Sigmoid colon (tissue), 7 donors: ENCODE measurements at places on chromosomes 11 and 22. TPM values are rescaled to one million over a fixed set of nuclear protein-coding genes. Genes with fewer than 3 reads are reported as not detected.

- DNase-seq, result no peak
Measured at GRCh38 chr11:117878939-117879475, 2.5 kb upstream of the FXYD6 start.

DNA sequence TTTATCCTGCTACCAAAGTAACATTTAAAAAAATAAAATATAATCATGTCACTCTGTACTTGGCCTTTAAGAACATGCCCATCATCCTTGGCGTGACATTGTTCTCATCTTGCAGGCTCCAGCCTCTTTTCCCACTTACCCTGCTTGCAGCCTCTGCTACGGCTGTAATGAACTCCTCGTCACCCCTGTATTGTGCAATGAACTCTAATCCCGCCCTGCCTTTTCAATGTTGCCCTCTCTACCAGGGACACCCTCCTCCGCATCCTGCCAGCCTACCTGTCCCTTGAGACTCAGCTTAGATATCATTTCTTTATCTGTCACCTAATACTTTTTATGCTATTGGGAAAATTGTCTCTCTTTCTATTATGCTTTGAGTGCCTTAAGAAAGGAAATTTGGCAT lies 12.6 kb upstream of the MMP20 start:
- DNase-seq, result no peak

DNA sequence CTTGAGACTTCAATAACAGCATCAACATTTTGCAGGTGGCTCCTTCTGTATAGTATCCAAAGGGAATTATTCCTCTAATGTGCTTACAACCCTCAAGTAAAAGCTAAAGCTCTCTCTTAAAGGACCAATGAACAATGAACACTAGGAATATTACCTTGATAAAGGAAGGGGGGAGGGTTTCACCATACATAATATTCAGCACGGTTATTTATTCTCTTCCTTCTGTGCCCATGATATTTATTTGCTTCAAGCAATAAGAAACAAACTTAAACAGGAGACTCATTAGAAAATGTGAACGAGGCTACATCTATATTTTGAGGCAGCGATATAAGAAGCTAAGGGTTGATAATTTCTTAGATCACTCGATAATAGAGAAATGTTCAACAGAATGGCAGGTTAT lies 21.2 kb downstream of the BLID start:
- DNase-seq, result no peak

GRCh38 chr11:133993921-133994320 lies 37.2 kb upstream of the IGSF9B start:
- DNase-seq, result no peak

- DNase-seq, result no peak
Measured at GRCh38 chr11:19820100-19820499, 107.5 kb downstream of the NAV2 start.

Gene KRTAP5-2
- total RNA-seq, result not detected

DNA sequence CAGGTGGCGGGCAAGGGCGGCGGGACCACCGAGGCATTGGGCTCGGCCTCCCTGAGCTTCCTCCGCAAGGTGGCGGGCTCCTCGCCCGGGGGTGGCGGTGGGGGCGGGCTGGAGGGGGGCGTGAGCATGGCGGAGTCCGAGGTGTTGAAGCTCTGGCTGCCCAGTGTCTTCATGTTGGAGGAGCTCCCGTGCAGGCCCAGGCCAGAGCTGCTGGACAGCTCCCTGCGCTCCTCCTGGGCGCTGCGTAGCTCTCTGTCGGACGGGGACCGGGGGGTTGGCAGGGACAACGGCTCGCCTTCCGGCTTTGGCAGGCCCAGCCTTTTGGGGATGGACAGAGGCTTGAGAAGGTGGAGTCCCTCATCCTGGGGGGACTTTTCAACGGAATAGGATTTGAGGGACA lies 43.9 kb upstream of the BID start:
- no peak for DNase-seq

- no peak for DNase-seq
Measured at GRCh38 chr11:122714004-122714403, 58.5 kb downstream of the UBASH3B start.
